SW480 (cell line): ENCODE measurements at places on chromosomes 6 and 20.
A peak's percentile ranks its signal among the peaks of the same experiment; 100 is the strongest.

DNA sequence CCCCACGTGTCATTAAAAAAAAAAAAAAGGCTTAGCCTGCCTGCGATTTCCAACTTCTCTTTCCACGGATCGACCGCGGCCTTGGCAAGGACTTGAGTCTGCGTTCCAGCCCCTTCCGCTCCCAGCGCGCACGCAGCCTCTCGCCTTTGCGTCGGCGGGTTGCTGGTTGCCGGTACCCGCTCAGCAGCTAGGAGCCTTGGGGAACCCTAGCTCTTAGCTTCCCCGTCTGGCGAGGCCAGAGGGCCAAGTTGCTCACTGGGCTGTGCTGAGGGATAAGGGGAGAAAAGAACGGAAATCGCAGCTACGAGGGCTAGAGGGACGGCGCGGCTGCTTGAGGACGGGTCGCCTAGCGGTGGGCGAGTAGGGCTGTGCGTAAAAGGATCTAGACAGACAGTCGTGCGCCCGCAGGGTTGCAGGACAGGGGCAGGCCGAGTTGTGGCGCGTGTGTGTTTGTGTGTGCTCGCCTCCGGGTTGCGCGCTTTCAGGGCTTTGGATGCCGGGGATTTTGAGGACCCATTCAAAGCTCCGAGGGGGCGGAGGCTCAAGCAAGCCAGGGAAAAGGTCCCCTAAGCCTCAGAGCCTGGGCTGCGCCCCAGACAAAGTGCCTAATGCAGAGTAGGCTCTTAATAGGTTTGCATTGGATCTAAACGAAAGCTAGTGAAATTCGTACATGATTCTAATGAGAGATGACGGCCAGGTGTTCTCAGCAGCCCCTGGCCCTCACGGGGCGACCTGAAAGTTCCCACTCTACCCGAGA, 40.5 kb upstream of the OSTM1 start:
- DNase-seq: no peak

- no peak for DNase-seq
Measured at GRCh38 chr6:167688123-167688522, 138.6 kb upstream of the AFDN start.

DNA sequence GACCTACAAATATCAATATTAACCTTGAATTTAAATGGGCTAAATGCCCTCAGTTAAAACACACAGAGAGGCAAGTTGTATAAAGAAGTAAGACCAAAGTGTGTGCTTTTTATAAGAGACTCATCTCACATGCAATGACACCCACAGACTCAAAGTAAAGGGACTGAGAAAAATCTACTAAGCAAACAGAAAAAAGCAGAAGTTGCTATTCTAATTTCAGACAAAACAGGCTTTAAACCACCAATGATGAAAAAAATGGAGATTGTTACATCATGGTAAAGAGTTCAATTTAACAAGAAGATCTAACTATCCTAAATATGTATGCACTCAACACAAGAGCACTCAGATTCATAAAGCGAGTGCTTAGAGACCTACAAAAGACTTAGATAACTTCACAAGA, 741.9 kb upstream of the MARCKS start:
- DNase-seq: no peak

DNA sequence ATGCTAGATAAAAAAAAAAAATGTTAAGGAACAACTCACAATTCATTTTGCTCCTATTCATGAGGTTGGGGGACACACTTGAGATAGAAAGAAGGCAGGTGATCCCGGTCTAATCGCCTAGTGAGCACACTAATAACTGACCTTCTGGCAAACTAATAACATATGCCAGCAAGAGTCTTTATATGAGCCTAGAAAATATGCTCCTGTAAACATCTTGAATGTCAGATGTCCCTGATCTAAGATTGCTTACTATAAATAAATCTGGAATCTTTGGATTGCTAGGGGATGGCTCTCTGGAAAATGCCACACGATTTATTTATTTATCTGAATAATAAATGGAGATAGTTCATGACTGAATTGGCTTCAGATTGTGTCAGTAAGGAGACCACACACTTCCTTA, 821.9 kb downstream of the GRIK2 start:
- no peak for DNase-seq

DNA sequence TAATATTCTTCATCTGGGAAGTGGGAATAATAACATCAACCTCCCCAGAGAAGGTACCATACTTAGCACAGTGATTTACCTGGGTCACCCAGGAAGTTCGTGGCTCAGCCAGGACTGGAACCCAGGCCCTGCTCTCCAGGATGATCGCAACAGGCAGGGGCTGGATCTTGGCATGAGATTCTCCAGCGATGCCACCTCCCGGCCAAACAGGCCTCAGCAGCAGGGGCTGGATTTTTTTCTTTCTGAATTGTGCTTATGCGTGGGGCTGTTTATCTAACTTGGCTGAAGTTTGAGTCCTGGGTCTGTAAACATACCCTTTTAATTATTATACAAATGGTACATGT, 129.5 kb upstream of the PTPN1 start:
- DNase-seq: no peak

DNA sequence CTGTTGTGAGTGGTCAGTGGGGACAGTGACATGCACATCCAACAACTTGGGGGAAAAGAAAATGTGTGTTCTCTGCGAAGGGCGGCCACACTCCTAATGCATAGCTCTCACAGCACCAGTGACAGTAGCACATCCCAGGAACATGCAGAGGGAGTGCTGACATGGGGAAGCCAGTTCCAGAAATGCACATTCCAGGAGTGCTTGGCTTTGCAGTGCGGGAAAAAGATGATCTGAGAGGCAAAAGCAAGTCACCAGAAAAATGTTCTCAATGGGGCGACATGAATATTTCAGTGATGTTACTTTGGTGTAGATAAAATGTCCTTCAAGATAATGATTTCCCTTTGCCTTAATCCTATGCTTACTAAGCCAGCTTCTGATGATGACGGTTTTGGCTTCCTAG, 42.9 kb upstream of the PDE10A start:
- no peak for DNase-seq

- DNase-seq: no peak
Measured at GRCh38 chr6:169837529-169838250, 86.3 kb downstream of the ERMARD start.

DNA sequence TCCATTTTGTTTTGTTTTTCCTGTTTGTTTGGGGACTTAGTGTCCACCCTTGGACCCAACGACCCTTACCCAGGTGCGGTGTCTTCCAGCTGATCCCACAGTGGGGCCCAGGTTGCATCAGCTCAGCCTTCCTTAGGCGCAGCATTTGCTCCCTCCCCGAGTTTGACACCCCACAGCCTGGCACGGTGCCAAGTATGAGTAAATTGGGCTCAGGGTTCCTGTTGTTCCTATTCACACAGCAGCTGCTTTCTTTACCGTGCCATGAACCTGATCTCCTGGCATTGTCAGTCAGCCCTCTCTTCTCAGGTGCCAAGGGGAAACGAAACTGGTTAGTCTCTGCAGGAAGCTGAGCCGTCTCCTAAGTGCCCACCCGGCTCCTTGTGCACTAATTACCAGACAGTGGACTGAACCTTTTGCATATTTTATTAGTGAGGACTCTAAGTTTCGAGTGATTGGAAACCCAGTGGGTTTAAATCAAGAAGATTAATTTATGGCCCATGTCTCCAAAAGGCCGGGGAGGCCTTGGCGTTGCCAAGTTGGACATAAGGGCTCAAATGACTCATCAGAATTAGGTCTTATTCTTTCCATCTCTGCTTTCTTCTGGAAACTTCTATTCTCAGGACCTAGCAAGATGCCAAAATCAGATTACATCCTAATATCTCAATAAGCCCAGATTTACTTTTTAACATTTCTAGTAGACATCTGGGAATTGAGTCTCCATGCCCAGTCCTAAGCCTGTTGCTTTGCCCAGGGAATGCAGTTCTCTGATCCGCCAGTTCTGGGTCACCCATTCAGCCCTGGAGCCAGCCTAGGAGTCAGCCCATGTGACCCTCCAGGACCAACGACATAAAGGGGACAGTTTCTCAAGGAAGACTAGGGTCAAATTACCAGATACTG, 68.8 kb downstream of the TSHZ2 start:
- no peak for DNase-seq

- DNase-seq: no peak
Measured at GRCh38 chr6:35624341-35625070, 64.2 kb downstream of the FKBP5 start.

DNA sequence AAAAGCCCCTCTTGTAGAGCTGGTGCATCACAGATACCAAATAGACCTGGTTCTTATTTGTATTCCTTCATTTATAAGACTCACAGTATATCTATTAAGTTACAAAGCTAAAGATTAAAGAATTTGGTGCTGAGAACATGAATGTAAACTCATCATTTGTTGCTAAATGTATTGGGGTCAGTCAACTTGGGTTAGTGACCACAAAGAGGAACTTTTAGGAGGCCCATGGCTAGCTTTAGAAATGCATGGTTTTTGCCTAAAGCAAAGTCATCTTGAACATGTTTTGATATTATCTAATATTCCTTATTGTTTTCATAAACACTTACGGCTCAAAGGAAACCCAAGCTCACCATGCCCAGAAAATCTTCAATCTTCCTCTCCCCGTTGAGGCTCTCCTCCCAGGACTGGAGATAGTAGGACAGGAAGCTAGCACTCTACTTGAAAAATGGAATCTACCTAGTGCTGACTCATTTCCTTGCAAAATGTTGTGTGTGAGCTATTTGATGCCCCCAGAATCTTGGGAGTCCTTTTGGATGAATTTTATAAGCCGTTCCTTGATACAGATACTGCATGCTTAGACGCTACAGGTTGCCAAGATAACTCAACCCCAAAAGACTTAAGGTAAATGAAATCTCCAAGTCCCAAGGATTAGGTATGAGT, 121.4 kb downstream of the BMP2 start:
- DNase-seq: no peak

DNA sequence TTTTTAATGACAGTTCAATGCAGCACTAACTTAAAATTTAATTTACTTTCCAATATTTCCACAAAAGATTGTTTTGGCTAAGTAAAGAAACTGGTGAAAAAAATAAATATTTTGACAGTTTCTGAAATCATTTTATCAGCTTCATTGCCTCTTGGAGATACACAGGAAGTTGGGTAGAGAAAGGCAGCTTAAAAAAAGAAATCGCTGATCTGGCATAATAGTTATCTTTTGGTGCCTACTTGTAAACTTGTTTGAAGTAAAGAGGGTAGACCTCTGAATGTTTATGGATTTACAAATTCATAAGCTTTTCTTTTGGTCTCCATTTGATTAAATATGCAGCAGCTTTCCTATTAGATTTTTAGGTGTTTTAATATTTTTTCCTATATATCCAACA, 103.4 kb downstream of the RTN4IP1 start:
- no peak for DNase-seq

DNA sequence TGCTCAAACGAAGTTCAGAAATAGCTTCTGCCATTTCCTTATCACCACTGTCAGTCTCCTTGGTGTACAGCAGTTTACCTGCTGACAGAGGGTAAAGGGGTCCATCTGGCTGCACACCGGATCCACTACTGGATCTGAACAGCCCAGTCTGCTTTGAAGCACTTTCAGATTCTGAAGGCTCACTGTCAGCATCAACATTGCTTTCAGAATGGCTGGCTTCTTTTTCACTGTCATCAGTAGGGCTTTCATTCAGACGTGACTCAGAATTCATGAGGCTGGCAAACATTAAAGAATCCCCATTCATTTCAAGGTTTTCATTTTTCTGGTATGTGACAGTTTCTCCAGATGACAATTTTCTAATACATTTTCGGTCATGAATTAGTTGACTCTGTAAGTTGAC, 21.0 kb upstream of the PNISR start:
- no peak for DNase-seq

DNA sequence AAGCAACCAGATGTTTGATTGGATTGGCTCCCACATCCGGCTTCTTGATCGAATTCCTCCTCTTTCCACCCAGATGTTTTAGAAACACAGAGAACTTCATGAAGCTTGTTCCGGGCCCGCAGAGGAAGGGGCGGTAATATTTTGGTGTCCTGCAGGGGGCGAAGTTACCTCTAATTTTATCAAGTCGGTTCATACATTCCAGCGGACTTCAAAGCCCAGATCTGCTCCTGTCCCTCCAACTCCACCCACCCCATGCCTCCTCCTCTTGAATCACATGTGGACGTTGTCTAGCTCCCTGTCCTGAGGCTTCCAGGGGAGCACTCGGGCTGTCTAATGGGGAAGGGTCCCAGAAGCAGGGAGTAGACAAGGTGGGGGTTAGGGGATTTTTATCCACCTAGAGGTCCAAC, 2.9 kb upstream of the BMP6 start:
- peak; percentile 83 for DNase-seq

DNA sequence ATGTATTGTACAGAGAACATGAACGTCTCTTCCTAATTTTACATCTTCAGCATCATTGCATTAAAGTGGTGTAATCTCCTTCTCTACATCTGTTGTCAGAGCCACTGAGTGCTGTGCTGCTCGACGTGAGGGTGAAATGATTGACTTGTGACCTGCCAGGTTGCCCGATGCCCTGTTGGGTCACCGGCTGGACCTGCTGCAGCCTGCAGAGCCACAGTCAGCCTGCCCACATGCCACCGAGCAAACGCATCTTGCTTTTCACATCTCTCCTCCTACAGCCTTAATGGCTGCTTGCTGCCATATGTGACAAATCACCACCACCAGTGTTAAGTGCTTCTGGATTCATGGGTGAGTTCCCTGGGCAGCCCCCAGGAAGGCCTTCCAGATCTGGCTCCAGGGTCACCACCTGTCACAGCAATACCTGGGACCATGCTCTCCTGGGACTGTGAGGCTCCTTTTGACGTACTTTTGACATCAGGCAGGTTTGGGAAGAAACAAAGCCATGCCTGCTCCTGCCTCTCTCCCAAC, 80.3 kb downstream of the ASXL1 start:
- DNase-seq: no peak

DNA sequence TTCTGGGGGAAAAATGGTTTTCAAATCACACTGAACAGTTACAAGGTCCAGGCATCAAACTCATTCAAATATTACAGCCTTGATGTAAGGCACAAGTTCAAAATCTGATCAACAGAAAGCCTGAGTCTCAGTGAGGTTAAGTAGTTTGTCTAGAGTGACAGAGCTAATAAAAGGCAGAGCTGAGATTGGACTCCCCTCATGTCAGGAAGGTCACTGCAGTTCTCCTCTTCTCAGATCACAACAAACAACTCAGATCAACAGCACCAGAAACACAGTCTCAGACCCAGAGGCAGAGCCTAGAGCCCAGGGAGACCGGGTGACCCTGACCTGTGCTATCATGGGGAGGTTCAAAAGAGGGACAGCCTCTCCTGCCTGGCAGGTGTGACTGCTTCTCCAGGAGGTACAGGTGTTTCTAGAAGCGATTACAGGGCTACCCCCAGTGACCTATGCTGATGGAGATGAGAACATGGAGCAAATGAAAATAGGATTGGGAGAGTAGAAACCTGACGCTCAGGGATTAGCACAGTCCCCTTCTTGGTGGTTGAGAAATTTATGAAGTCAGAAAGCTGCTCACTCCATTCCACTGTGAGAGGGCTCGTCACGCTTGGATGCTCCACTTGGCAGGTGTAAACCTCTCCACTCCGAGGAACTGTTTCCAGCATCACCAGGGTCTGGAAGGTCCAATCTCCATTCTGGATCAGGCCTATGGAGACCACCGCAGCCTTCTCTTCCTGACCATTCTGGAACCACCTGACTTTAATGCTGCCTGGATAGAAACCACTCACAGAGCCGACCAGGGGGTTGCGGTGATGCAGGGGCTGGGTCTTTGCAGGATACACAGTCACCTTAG, 24.3 kb upstream of the HLA-DRB5 start:
- DNase-seq: no peak
